ENCODE measurements at places on chromosomes 4 and X.
A peak's percentile ranks its signal among the peaks of the same experiment; 100 is the strongest.

DNA sequence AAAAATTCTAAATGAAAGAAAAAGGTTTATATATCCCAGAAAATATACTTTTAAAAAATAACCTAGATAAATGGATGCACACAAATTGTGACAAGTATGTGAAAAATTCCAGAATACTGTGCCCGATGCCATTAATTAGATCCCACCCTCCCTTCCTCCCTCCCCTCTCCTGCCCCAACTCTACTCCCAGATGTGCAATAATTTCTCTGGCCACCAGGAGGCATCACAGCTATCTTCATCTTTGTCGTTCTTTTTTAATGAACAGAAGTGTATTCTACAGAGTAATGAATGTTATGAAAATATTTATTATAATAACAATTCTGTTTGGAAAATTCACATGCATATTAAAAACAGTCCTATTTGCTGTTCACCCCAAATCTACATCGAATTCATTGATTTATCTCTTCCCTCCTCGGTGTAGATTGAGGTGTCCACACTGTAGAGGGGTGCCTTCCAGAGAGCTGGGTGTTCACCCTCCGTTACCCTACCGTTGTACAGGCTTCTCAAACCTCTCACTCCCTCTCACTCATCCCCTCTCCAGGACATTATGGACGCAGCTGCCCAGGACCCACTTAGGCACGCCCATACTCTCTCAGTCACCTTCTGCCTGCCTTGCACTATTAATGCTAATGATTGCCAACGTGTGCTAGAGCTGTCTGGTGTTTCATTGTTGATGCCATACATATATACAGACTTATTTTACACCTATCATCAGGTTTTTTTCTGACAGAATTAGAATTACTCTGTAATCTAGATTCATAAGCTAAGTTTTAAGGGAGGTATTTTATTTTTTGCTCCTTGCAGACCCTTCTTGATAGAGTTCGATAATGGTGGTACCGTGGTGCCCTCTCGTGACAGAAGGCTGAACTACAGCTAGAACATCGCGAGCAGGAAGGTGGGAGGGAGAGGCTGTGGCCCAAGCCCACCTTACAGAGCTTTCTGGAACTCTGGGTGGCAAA lies 14.1 kb downstream of the RAB40AL start:
- peak; percentile 38 for DNase-seq

- no peak for DNase-seq
Measured at GRCh38 chrX:78543281-78543680, 115.8 kb downstream of the RTL3 start.

GRCh38 chrX:95076449-95076848 lies 1402.4 kb downstream of the FAM133A start:
- no peak for DNase-seq

- no peak for DNase-seq
Measured at GRCh38 chr4:56134266-56134665, 185.5 kb downstream of the CEP135 start.

- DNase-seq: no peak
Measured at GRCh38 chr4:109276482-109277095, 25.9 kb downstream of the COL25A1 start.

Data from effector CD8-positive, alpha-beta T cell (primary cell).